ENCODE measurements at places on chromosomes 7 and 10.
A peak's percentile ranks its signal among the peaks of the same experiment; 100 is the strongest.

DNA sequence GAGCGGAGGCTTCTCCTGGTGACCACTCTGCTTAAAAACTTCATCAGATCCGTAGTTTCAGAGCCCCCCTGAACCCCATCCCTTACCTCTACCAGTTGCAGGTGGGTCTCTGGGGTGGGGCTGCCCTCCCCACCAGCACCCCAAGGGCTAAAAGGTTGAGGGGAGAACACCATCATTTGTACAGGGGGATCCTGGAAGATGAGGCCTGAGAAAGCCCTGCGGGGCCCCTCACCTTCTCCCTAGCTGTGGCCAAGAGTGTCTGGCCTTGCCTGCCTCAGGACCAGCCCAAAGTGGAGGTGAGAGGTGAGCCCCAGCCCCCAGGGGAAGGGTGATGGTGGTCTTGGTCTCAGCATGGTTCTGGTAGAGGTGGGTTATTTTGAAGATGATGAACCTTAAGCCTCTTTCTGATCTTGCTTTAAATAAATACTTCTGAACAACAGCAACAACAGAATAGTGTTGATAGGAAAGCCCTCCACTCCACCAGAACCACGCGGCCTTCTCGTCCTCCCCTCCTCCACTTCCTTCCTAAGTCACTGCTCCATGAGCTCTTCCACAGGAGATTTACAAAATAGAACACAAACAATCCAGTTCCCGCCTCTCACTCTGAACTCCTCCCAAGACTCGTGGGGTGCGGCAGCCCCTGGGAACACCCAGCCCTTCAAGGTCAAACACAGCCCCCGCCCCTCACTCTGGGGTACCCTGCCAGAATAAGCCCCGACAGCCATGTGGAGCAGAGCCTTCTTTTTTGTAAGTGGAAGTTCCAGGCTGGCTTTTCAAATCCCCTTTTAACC is 169.1 kb downstream of the EGFR start:
- DNase-seq, result no peak

GRCh38 chr7:91557789-91558404 is 293.7 kb downstream of the FZD1 start:
- no peak for DNase-seq

DNA sequence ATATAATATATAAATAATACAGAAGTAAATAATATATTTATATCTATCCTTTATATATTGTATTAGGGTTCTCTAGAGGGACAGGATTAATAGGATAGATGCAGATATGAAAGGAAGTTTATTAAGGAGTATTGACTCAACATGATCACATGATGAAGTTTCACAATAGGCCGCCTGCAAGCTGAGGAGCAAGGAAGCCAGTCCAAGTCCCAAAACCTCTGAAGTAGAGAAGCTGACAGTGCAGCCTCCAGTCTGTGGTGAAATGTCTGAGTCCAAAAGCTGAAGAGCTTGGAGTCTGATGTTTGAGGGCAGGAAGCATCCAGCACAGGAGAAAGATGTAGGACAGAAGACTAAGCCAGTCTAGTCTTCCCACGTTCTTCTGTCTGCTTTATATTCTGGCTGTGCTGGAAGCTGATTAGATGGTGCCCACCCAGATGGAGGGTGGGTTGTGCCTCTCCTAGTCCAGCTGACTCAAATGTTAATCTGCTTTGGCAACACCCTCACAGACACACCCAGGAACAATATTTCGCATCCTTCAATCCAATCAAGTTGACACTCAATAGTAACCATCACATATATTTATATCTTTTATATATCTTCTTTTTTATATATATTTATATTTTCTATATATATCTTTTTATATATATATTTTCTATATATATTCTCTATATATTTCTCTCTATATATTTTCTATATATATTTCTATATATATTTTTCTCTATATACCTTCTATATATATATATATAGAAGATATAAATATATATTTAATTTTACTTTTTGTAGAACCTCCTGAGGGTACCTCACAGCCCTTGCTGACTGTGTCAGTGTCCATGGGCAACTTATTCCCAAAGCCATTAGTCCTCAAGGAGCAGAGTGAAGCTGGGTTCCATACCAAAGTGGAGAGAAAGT is 24.6 kb upstream of the AKR1B10 start:
- DNase-seq, result no peak

DNA sequence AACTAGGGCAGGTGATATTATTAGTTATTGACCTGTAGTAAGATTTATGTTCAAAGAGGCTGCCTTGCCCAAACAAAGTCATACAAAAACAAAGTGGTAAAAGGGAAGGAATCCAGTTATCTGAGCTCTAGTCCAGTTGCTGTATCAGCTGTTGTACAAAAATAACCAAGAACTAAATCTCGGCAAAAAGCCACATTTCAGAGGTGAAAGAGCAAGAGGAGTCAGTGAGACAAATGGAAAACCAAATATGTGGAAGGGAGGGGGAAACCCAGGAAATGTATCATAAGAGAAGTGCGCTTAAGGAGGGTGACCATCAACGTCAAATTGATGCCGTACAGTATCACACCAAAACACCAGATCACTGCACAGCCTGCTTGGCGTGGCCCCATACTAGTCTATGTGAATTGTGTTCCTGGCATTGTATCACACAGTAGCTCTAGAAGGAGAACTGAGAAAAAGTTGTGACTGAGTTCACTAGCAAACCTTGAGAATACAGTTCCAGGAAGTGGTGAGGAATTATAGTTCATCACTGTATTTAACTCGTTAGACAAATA is 6.4 kb downstream of the AGBL3 start:
- no peak for DNase-seq

DNA sequence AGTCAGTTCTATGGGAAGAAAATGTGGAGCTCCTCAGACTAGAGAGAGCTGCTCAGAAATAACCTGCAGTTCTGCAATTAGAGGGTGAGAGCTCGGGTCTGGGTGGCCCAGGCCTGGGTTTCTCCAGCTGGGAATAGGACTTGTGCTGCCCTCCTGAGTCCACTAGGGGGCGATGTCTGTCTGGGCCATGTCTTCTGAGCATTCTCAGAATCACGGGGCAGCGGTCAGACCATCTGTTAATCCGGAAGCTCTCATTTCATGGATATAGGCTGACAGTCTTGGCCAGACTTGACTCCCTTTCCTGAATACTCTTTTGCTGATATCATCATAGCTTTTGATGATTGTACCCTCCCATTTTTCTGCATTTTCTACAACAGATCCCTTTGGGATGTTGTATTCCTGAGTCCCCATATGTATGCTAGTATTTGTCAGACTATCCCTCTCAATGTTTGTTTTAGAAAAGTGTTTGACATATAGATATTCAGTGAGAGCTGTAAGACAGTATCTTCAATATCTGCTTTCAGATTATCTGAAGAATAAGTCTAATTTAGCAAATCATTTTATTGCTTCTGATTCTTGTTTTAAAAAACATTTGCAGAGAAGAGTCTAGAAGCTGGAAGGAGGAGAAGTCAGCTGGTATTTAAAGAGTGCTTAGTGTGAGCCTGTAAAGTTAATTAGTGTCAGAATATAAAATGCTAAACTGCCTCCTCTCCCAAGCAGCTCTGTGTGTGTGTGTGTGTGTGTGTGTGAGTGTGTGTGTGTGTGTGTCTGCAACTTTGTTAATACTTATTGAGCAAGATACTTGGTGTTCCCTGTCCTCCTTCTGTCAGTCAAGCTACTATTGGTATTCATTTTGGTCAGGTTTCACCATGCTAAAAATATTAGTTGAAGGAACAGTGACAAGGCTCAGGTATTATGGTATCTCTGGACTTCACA is 38.0 kb downstream of the STARD3NL start:
- DNase-seq, result peak; percentile 8

DNA sequence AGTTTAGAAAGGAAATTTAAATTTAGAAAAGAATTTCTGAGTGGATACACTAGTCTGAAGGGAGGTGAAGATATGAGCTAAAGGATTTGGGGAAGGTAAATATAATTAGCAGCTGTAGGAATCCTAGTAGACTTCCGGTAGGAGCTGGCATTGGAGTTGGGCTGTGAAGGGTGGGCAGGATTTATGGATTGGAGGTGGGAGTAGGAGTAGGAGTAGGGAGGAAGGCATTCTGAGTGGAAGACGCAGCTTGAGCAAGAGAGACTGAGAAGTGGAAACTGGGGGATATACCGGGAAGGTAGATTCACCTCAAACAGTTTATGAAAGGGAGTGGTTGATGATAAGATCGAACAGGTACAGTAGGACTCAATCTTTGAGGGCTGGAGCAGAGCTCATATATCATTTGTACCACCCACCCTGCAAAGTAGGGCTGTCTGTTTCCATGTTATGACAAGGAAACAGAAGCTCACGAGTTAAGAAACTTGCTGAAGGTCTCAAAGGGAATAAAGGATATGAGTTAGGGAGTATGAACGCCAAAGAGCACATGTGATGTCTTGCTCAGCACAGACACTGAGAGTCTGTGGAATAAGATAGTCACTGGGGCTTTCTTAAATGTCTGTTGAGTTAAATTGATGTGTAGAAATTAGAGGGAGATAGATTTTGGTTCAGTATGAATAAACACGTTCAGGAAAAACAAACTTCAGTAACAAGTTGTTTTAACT is 81.6 kb downstream of the RPS24 start:
- no peak for DNase-seq

GRCh38 chr7:94044806-94045205 is 40.7 kb upstream of the BET1 start:
- DNase-seq, result no peak

Measured in esophagus squamous epithelium (tissue), 5 donors.